ENCODE measurements at places on chromosomes 5 and 9. TPM values are rescaled to one million over a fixed set of nuclear protein-coding genes. Genes with fewer than 3 reads are reported as not detected.

The GOLPH3 gene
- 84.9 TPM for total RNA-seq

DNA sequence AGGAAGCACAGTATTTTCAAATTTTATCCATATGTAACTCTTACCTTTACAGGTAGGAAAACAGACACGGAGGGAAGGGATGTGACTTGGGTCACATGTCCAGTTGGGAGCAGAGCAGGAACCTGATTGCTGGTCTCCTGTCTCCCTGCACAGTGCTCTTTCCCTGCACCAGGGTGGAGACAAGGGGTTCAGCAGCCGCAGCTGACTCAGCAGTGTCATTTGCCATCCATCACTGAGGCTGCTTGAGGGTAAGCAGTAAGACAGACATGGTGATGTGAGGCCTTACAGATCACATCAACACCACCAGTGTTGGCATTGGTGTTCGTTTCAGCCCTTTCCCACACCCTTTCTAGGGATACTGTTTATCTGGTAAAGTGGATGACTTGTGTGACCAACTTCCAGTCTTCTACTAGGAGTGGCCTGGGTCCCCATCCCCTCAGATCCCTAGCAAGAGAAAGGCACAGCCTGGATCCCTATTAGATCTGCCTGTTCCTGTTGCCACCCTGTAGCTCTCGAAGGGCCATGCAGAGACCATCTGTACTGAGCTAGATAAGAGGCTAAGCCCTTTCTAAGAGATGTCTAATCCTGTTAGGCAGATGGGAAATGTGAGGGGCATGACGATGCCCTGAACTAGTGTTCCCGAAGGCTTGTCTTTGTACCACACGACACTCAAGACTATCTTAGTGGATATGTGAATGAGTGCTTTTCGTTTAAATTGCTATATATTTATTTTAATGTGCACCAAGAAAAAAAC is 29.1 kb downstream of the FRMPD1 start:
- no peak for DNase-seq

DNA sequence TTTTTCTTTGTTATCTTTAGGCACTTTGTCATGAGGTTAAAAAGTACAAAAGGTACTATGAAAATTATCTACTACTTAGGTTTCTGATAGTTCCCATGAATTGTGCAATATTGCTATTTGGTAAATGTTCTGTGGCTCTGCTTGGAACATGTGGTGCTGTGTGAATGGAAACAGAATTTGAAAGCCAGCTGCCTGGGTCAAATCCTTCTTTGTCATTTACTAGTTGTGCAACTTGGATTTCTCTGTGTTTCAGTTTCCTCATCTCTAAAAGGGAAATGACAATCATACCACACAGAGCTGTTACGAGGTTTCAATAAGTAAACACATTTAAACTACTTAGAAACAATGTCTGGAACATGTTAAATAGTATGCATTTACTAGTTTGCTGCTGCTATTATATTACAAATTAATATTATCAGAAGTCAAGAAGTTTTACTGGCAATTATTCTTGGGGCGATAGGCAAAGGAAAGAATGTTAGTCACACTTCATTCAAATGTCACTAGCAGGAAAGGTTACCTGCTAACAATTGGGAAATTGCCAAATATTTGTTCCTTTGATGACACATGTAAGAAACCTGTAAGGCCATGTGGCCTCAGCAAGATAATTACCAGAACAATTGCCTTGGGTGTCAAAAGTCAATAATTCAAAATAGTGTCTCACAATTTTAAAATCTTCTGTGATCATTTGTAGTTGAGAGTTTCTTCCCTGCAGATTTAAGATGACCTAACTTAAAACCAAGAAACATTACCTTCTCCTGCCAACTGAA is 184.8 kb downstream of the KIAA0825 start:
- no peak for DNase-seq

DNA sequence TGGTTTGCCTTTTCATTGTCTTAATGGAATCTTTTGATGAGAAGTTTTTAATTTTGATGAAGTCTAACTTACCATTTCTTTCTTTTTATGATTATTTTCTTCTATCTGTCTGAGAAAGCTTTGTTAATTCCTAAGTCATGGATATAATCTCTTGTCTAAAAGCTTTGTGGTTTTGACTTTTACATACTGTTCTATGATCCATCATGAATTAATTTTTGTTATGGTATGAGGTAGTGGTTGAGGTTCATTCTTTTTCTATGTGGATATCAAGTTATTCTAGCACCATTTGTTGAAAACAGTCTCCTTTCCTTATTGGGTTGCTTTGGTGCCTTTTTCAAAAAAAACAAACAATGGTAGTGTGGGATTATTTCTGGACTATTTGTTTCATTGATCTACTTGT is 20.4 kb downstream of the FBXO10 start:
- no peak for DNase-seq

GRCh38 chr9:91741522-91741921 is 208.5 kb downstream of the ROR2 start:
- no peak for DNase-seq

DNA sequence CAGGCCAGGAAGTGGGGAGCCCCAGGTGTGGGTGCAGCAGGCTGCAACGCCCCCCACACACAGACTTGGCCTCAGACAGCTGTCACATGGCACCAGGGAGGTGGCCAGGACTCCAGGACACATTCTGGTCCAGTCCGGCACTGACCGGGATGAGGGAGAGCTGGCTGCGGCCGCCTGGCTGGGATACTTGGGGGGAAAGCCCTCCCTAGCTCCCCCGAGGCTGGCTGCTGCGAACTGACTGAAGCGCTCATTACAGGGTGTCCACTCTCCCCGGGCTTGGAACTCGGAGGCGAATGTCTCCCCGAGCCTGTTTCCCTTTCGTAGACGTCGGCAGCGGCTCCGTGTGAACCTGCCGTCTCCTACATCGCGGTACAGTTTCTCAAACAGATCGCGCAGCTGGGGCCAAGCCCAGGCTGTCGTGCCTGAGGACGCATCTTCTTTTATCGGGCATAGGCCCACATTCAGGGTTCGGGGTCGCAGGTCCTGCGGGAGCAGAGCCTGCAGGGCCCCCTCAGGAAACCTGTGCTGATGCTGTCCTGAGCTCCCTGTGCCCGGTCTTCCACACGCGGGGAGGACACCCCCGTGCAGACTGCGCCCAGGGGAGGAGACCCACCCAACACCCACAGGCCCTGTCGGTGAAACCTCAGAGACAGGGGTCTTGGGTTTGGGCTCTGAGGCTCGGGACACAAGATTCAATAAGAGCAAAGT is 19.8 kb downstream of the NACC2 start:
- DNase-seq, result no peak

DNA sequence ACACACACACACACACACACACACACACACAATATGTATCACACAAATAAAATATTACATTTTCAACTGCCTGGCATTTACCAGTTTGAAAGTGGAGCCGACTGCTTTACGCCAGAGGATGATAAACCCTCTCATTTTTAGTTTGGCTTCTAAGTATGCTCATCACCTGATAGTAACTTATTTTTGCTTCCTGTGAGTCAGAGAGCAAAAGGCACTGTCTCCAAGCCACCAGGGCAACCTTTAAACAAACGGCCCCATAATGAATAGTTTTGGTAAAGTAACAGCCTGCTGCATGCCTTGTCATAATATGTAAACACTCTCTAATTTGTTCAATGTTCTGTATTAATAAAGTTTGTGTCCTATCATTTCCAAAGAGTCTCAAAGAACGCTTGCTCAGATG is 26.9 kb downstream of the KLF4 start:
- no peak for DNase-seq

DNA sequence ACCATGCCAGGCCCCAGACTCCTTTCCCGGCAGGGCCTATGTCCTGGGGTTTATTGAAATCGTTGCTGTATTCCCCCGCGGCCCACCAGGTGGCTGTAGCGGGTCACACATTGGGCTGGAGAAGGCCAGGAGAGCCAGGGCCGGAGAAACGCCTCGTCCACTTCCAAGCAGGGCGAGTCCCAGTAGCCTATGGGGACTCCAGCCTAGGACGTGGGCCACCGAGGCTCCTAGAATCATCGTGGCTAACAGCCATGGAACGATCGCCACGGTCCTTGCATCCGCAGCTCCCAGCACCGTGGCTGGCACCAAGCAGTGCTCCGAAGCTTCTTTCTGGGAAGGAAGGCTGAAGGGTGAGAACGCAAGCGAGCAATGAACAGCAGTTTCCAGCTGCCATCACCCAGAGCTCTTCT is 87.7 kb downstream of the ENTREP1 start:
- peak; percentile 88 for DNase-seq

- no peak for DNase-seq
These were observed 124.3 kb downstream of the ARL15 start for GRCh38 chr5:54186108-54186507.

Measured in aorta (tissue), 5 donors.